ENCODE measurements at places on chromosomes 11 and 22.
A peak's percentile ranks its signal among the peaks of the same experiment; 100 is the strongest.

GRCh38 chr11:106540001-106540400 is 462.5 kb downstream of the AASDHPPT start:
- DNase-seq, result no peak

GRCh38 chr11:34356913-34357700 is 703 bp downstream of the ABTB2 start:
- DNase-seq, result peak; percentile 12

DNA sequence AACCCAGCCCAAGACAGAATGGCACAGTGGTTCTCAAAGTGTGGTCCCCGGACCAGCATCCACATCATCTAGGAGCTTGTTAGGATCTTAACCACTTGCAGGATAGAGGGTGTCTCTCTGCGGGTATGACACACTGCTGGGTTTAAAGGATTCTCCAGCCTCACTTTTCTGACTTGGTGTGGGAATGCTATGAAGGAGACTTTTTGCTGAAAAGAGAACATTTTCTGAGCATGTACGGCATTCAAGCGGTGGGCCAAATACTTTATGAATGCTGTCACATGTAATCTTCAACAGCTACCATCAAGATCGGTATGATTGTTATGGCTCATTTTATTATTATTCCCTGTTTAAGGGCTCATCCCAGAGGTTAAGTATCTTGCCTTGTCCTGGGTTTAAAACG is 1.8 kb upstream of the CD82 start:
- DNase-seq, result no peak

DNA sequence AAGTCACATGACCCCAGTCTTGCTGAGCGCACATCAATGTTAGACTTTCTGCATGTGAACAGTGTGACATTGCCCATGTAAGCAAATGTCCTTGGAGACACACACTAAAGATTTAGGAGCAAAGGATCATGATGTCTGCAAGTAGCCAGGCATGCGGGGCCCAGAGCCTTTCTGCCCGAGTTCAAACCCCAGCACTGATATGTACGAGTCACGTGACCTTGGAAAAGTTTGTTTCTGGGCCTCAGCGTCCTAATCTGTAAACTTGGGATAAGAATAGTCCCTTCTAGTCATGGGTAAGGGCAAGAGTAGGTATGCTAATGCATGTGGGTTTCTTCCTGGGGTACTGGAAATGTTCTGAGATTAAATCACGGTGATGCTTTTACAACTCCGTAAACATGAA is 16.8 kb upstream of the PGA3 start:
- DNase-seq, result no peak

GRCh38 chr11:58919561-58919960 is 19.7 kb upstream of the GLYATL1 start:
- DNase-seq, result no peak

DNA sequence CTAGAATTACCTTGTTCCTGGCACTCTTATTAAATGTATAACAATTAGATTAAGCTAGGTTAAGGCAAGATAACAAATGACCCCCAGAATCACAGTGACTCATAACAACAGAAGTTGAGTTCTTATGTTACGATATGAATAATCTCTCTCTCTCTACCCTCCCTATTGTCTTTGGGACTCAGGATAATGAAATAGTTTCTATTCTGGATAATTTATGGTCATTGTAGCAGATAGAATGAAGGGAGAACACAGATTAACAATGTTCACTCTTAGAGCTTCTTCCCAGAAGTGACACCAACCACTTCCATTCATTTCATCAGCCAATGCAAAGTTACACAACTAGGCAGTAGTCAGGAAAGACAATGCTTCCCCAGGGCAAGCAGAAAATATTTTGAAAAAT is 334.5 kb downstream of the C11orf87 start:
- no peak for DNase-seq

- no peak for DNase-seq
Observed at GRCh38 chr11:12682737-12683500, 8.7 kb downstream of the TEAD1 start.

DNA sequence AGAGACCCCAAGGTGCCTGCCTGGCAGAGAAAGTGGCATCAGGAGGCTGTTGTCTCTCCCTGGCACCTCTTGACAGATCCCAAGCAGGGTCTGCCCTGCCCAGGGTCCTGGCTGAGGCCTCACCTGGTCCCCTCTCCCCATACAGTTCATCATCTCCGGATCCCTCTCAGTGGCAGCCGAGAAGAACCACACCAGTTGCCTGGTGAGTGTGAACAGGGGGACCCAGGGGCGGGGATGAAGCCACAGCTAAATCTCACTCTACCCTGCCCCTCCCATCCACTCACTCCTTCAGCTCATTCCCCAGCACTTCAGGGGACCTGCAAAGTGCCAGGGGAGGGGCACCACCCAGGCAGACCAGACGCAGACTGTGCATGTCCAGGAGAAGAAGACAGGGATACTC is 14.0 kb upstream of the MS4A10 start:
- no peak for DNase-seq

GRCh38 chr11:78840623-78841022 is 266.0 kb upstream of the NARS2 start:
- DNase-seq, result no peak

GRCh38 chr11:81036168-81036870 is 1595.5 kb upstream of the TENM4 start:
- DNase-seq, result no peak

GRCh38 chr11:95923728-95924413 is at the start of gene MTMR2:
Gene MTMR2 (minus strand): TSS chr11:95924107. CDS start chr11:95923954, 153 bp downstream.
- DNase-seq, result peak; percentile 49

DNA sequence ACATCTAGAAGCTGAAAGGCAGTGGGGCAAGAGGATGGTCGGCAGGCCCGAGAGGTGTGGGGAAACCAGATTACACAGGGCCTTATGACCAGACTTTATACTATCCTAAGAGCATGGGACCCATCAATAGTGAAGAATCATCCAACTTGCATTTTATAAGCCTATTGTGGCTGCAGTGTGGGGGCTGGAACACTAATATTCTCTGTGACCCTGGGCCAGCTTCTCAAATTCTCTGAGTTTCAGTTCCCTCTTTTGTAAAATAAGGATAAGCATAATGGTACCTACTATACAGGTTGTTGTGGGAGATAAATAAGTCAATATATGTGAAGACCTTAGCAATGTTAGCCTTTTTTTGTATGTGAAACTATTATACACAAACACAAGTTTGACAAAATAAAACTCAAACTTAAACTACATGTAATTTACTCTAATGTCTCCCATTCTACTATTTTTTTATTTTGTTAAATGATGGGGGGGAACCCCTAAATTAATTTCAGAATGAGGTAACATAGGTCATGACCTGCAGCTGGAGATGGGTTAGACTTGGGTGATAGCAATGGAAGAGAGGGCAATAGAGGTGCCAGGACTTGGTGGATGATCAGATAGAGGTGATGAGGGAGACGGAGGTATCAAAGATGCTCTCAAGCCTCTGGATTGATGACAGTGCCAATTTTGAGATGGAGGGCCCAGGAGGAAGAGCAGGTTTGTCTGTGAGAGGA is 30.1 kb downstream of the SMCO4 start:
- no peak for DNase-seq

DNA sequence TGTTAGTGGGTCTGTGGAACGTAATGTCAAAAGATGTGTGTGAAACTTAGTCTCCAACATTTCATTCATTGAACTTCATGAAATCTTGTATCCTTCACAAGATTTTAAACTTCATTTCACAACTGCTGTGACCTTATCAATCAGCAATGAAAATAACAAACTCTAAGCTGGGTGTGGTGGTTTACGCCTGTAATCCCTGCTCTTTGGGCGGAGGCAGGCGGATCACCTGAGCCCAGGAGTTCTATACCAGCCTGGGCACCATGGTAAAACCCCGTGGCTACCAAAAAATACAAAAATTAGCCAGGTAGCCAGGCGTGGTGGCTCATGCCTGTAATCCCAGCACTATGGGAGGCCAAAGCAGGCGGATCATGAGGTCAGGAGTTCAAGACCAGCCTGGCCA is 5.1 kb downstream of the CHKA start:
- DNase-seq, result no peak

- no peak for DNase-seq
Observed at GRCh38 chr22:31295360-31295759, 3.1 kb upstream of the PIK3IP1 start.

DNA sequence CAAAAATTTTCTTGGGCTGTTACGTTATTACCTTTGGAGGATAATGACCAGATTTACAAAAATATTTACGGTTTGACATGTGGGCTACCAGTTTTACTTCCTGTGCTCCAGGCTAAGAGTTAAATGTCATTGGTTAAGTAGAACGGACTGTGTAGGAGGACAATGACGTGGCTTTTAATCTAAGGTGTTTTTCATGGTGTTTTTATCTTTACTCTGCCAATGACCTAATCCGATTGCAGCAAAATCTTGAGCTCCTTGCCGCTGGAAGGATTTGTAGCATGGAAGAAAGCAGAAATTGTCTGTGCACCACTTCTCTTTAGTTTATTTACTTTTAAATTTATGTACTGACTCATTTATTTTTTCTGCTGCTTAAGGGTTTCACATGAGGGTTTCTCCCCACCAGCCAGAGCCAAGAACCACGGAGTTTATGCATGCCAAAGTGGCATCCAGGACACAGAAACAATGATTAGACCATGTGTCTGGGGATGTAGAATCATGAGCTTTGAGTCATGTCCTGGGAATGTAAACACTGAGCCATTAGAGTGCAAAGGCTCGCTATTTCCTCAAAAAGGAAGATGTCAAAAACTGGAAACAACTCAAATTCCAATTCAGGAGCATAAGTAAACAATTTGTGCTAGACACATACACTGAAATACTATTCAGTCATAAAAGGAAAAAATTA is 1.9 kb upstream of the CARD16 start:
- DNase-seq, result no peak

- DNase-seq, result no peak
Observed at GRCh38 chr11:34067383-34068065, 16.0 kb downstream of the CAPRIN1 start.

GRCh38 chr11:85844439-85845123 is 10.6 kb upstream of the CCDC83 start:
- DNase-seq, result no peak

DNA sequence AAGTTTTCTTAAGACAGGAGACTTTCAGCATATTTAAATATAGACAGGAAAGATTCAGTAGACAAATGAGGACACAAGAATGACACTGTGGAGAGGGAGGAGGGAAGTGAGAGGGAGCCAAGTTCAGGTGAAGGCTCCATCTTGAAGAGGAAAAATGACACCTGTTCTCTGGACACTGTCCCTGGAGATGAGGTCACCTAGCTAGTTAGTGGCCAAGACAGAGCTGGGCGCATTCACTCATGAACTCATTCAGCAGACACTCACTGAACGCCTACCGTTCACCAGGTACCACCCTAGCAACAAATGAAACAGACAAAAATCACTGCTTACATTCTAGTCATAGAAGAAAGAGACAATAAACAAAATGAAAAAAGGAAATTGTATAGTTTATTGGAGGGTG is 103.3 kb upstream of the PARVA start:
- DNase-seq, result no peak

GRCh38 chr22:27801616-27802345 is at the start of gene MN1:
Gene MN1 (minus strand): TSS chr22:27801756. CDS start chr22:27800543, 1,213 bp downstream.
- no peak for DNase-seq

- DNase-seq, result no peak
Observed at GRCh38 chr11:2576549-2576948, 123.2 kb downstream of the KCNQ1OT1 start.

GRCh38 chr11:43021466-43021865 is 290.3 kb upstream of the API5 start:
- DNase-seq, result no peak

DNA sequence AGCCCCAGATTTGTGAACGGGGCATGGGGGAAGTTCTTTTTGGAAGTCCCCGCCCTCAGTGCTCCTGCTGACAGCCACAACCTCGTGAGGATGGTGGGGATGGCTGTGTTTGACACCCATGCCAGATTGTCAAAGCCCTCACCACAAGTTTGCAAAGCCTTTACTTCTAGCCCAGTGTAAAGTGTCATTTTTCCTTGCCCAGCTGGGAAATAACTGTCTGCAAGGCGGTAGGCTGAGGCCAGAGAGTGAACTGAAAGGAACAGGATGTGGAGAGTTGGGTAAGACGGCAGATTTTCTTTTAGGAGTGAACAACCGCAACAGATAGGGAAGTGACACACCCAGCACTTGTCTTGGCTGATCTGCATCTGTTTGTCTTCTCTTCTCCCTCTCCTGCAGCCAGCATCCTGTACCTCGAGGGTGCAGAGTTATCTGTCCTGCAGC is 13.6 kb downstream of the IL17RA start:
- no peak for DNase-seq

DNA sequence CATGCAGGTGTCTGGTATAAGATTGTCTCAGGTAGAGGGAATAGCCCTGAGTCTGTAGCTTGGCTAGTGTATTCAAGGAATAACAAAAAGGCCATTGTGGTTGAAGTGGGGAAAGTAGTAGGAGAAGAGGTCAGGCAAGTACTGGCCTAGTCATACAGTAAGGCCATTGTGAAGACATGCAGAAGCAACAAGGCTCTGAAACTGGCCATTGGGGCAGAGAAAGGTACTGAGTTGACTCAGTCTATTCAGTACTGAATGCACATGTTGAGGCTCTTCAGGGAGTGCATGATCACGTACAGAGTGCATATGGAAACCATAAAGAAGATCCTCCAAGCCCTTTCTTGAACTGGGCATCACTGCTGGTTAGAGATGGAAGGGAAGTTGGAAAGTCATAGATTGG is 477.6 kb downstream of the SOX6 start:
- no peak for DNase-seq

GRCh38 chr22:48491451-48491941 is 1336.2 kb downstream of the BRD1 start:
- DNase-seq, result no peak

DNA sequence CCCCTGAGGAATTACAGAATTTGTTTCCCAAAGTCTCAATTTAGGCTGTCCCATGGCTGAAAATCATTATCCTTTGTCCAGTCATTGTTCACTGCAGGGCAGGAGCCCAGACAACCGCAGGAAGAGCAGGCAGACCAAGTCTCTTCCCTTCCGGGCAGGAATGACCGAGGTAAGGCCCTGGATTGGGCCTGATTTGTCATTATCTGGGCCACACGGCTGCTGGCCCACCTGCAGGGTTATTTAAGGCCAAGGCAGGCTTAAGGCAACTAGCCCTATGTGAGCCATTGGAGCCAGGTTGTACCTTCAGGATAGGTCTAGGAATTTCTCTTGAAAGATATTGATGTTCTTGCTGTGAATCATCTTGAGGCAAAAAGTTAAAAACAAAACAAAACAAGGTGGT is 9.7 kb upstream of the IL10RA start:
- DNase-seq, result no peak

GRCh38 chr22:43273902-43274484 is 69.2 kb downstream of the SCUBE1 start:
- DNase-seq, result peak; percentile 8

- DNase-seq, result no peak
Observed at GRCh38 chr11:115349335-115350017, 154.7 kb downstream of the CADM1 start.

- DNase-seq, result no peak
Observed at GRCh38 chr22:43754176-43754575, 57.9 kb downstream of the EFCAB6 start.

- DNase-seq, result peak; percentile 54
Observed at GRCh38 chr11:126607374-126607773, 251.9 kb downstream of the ST3GAL4 start.

DNA sequence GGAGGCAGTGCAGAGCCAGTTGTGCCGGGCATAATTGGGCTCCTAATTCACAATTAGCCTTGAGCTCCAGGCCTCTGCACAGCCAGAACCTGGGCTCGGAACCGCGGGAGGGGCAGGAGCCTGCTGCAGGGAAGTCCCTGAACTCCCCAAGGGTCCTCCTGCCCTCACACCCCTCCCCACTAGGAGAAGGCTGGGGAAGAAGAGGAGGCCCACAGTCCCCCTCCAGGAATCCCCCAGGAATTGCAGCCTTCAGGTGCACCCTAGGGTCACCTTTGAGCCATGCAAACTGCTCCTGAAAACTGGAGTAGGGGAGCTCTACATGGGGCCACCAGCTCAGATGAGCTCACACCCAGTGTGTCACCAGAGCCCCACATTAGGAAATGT is 93.8 kb upstream of the LMO1 start:
- DNase-seq, result no peak
